ENCODE measurements at places on chromosomes 5 and 9.

DNA sequence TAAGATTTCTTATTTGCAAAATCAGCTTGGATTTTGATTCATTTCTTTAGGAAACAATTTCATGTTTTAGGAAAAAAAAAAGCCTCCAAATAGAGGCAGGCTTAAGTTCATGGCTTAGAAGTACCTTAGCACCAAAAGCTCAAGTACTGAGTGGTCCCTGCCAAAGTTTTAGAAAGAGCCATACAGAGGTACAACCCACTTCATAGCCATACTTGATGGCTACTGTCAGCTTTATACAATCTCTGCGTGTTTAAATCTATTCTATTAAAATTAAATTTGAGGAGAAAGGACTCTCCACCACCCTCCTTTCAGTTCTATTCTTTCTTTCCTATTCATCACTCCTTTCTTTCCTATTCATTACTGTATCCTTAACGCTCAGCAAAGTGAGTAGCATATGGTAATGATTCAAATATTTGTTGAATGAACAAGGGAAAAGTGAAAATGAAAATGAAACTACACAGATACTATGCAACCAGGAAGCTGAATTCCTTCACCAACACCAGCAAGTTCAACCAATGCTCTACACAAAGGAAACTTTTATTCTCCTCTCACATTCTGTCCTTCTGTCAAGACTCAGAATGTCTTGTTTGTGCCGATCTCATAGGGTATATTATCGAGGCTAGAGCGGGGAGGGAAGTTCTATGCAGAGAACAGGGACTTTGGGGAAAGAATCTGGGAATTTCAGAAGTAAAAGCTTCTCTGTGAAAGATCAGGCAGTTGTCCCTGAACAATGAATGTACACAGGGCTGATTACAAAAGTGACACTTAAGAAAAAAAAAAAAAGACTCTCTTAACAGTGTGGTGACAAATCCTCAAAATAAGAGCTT, 138.6 kb upstream of the SPEF2 start:
- no peak for DNase-seq

GRCh38 chr5:35127006-35127405, 79.3 kb upstream of the AGXT2 start:
- no peak for DNase-seq

GRCh38 chr5:100706776-100707175, 171.6 kb downstream of the FAM174A start:
- DNase-seq = no peak

DNA sequence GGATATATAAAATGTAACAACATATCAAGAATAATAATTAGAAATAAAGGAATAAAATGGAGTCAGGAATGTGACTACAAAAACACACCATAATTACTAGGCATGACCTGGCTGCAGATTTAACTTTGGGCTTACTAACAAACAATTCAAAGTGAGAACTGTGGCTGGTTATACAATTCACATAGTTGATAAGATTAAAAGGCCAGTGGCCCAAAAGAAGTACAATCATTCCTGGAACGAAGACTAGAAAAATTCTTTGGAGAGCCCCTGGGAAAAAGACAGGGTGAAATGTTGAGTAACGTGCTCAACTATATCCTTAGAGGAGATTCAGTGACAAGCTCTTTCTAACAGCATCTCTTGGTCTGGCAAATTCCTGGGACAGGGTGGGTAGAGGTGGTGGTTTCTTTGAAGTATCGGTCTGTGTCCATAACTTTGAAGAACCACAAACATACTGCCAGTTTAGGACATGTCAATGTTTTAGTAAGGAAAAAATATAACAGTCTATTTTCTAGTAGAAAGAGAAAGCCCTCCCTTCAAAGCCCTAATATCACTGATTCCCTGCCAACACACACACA, 75.0 kb upstream of the IL6ST start:
- no peak for DNase-seq

DNA sequence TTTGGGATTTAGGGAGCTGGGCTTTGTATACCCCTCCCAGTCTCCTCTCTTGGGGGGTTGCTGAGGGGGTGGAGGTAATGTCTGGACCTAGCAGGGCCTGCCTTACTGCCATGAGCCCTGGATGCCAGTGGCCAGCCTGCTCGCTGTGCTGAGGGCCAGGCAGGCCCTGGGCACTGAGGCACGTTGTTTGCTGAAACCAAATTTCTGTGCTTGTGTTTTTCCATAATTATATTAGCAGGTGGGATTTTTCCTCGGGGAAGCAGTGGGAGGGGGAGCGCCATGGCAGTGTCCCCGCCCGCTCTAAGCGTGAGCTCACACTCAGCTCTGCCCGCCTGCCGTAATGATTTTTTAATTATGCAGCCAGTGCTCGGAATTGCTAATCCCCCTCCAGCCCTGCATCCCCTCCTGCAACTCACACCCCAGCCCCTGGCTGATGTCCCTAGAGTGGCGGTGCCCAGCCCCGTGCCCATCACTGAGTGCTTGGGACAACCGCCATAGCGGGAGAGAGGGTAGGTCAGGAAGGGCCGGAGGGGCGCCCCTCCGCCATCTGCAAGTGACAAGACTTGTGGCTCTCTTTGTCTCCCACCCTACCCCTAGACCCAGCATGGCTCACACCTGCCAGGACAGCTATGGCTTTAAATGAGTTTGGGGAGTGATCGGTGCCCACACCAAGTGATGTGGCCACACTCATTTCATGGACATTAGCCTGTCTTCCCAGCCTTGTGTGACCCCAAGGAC, 20.9 kb downstream of the CXXC5 start:
- no peak for DNase-seq

- no peak for DNase-seq
These were observed 20.2 kb downstream of the CENPH start for GRCh38 chr5:69209602-69210001.
